Bladder microvascular endothelial cell (primary cell): ENCODE measurements at places on chromosomes 1 and 21. TPM values are rescaled to one million over a fixed set of nuclear protein-coding genes. Genes with fewer than 3 reads are reported as not detected.

Gene TMPRSS15
- not detected in 2 replicates for total RNA-seq

Gene TSSK3
- total RNA-seq, result 0.13 TPM in 1 of 2 replicates, not detected in the other

Gene OR14K1
- total RNA-seq, result not detected in 2 replicates

Gene SYT14
- total RNA-seq, result 0.32 and 1.1 TPM in 2 replicates

Gene OPRD1
- total RNA-seq, result under 0.01 TPM in 1 of 2 replicates, not detected in the other

Gene KCNA2
- total RNA-seq, result not detected in 2 replicates

Gene AQP10
- total RNA-seq, result not detected in 2 replicates

Gene NUF2
- 9.2 and 14.2 TPM in 2 replicates for total RNA-seq

Gene NBPF4
- not detected in 2 replicates for total RNA-seq

Gene KCNJ9
- not detected in 2 replicates for total RNA-seq

Gene OLFML2B
- total RNA-seq, result under 0.01 and 0.13 TPM in 2 replicates

Gene RSRP1
- total RNA-seq, result 132 and 193 TPM in 2 replicates

Gene KAZN
- 1.8 and 2.8 TPM in 2 replicates for total RNA-seq

Gene LAD1
- total RNA-seq, result 0.16 TPM in 1 of 2 replicates, not detected in the other

Gene FAM229A
- total RNA-seq, result 0.65 and 1.4 TPM in 2 replicates

Gene PIK3CD
- total RNA-seq, result 4.2 and 4.3 TPM in 2 replicates

Gene TFF2
- not detected in 2 replicates for total RNA-seq

Gene TTLL10
- total RNA-seq, result not detected in 2 replicates

Gene LRRC38
- total RNA-seq, result 1.4 TPM in 1 of 2 replicates, not detected in the other

Gene ARL8A
- 15.9 and 29.1 TPM in 2 replicates for total RNA-seq

Gene MIXL1
- 0.06 TPM in 1 of 2 replicates, not detected in the other for total RNA-seq
